ENCODE measurements at places on chromosomes 5 and 9.

DNA sequence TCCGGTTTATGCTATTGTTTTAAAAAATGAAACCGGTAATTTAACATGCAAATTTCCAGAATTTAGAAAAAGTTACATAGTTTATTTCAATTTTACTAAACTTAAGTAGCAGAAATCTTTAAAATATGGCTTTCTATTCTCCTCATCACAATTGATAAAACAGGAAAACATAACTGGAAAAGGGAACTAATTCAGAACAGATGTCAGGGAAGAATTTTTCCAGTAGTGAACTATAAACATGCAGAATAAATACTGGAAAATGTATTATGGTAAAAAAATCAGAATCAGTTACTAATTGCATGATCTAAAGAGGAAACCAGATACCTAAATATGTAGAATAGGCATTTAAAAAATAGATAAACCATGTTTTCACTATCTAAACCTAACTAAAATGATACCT is 7.3 kb upstream of the NR4A3 start:
- no peak for DNase-seq

DNA sequence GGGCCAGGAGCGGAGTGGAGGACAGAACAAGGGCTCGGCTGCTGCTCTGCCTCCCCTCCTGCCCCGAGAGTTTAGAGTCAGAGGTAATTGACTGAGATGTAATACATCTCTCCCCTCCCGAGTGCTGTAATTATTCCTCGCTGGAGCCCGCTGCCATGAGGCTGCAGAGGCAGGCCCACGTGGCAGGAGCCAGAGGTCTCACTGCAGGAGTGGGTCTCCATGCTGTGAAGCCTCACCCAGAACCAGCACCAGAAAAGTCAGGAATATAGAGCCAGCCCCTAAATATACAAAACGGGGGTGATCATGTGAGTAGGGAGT is 2.5 kb downstream of the FAM163B start:
- DNase-seq, result no peak

DNA sequence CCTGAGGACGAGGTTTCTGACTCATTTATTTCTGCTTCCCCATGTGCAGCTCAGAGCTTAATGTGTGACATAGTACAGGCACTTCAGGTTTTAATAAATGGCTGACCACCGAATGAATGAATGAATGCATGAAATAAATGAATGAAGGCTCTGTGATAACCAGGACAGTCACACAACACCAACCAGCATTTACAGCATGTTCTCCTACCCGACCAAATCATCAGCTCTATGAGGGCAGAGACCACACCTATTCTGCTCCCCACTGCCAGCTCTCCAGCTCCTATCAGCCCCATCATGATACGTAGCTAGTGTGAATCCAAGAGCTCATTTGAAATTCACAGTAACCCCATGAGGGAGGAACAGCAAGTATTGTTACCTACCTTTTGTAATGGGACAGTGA is 4.8 kb downstream of the TMOD1 start:
- no peak for DNase-seq

- no peak for DNase-seq
These were observed 60.6 kb downstream of the NSUN2 start for GRCh38 chr5:6572086-6572824.

GRCh38 chr9:36123515-36123914 is 13.0 kb upstream of the GLIPR2 start:
- no peak for DNase-seq

GRCh38 chr5:56552612-56553268 is 262.6 kb upstream of the MAP3K1 start:
- DNase-seq, result no peak

GRCh38 chr9:120909904-120910303 is 16.7 kb downstream of the TRAF1 start:
- no peak for DNase-seq

DNA sequence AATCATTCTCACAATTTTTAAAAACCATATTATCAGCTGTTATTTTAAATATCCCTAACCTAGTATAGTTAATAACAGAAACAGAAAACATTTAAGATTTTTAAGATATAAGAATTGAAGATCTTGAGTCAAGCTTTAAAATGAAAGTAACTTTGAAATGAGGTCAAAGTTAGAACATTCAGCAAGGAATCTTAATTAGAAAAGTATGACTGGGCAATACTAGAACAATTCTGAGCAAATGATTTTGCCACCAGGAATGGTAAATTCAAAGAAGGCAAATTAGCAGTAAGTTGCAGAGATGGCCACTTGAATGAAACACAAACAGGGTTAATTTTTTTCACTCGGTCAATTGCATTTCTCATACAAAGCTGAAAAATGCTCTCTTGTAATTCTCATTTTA is 117.9 kb downstream of the NXNL2 start:
- DNase-seq, result no peak

DNA sequence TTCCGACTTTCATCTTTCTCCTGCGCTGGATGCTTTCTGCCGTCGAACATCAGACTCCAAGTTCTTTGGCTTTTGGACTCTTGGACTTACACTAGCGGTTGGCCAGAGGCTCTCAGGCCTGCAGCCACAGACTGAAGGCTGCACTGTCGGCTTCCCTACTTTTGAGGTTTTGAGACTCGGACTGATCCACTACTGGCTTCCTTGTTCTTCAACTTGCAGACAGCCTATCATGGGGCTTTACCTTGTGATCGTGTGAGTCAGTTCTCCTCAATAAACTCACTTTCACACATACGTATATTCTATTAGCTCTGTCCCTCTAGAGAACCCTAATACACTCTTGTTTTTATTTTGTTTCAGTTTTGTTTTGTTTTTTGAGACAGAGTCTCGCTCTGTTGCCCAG is 10.3 kb downstream of the FKBP15 start:
- DNase-seq, result no peak

- no peak for DNase-seq
These were observed 948 bp upstream of the FAM53C start for GRCh38 chr5:138336952-138337684.

- no peak for DNase-seq
These were observed 2.7 kb upstream of the PCBD2 start for GRCh38 chr5:134902071-134902801.
